ENCODE measurements at places on chromosomes 16 and 17.

DNA sequence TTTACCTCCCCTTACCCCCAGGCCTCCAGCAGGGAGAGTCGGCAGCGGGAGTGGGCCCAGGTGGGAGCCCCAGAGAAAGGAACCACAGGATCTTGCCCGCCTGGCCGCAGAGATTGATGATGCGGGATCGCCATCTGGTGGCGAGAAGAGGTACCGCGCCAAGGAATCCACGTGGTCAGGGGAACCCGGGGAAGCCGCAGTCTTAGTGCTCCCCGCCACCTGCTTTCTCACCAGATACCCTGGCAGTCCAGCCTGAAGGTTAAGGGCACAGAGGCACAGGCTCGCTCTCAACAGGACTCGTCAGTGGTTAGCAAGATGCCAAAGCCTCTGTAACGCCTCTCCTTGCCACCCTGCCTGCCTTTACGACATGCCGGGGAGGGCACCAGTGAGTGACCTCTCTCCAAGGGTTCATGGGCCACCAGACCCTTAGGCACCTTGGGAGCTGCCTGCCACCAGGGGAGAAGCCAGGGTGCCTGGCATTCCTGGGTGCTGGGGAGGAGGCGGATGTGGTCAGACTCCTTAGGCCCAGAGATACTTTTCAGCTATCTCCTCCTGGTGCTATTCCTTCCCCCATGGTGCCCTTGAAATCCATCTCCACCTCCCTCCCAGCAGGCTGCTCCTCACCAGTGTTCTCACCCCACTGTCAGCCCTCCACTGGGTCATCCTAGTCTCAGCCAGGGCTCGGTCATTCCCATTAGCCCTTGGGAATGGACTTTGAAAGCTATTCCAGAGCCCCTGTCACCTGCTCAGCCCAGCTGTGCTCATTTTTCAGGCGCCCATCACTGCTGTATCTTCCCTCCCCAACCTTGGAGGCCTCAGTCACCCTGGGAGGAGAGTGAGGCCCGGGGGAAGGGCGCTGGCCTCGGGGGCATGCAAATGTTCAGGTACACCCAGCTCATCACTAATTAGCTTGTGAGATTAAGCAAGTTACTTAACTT is 5.5 kb upstream of the RHBDF2 start:
- peak; percentile 84 for DNase-seq

DNA sequence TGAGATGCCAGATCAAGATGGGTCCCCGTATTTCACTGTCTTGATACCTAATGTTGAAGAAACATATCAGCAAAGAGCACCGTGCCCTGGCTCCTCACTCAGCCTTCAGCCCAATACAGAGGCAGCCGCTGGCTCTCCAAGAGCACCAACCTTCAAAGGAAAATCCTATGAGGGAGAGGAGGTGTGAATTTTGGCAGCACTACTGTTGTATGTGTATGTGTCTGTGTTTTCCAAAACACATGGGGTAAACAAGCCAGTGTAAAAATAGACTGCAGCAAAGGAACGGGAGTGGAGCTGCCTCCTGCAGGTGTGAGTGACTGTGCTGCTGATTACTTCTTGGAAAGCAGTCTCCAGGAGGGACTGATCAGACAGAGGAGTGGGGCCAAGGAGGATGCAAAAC is 194.0 kb upstream of the CDH5 start:
- peak; percentile 47 for DNase-seq

DNA sequence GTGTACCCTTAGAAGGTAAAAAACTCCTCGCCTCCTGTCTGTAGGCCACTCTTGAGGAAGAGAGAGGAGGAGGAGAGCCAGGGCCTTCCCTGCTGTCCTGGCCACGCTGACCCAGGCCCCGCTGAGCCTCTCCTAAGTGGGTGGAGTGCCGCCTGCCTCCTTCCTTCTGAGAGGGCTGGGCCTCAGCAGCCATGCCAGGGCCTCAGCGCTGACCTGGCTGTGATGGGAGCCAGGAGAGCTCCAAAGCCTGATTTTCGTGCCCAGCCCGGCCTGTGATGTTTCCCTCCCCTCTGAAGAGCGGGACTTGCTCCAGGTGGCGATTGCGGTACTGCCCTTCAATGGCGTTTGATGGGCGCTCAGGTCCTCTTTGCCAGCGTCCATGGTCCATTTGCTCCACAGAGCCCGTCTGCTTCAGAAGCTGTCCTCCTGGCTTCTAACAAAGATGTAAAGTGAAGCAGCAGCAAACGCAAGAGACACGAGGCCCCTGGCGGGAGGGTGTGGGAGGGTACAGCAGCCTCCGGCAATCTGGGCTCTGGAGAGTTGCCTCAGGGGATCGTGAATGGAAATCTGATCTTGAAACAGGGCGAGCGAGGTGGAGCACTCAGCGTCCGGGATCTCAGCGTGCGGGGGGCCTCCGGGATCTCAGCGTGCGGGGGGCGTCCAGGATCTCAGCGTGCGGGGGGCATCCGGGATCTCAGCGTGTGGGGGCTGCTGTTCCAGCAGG is 93.5 kb downstream of the NPIPB11 start:
- DNase-seq = peak; percentile 51

DNA sequence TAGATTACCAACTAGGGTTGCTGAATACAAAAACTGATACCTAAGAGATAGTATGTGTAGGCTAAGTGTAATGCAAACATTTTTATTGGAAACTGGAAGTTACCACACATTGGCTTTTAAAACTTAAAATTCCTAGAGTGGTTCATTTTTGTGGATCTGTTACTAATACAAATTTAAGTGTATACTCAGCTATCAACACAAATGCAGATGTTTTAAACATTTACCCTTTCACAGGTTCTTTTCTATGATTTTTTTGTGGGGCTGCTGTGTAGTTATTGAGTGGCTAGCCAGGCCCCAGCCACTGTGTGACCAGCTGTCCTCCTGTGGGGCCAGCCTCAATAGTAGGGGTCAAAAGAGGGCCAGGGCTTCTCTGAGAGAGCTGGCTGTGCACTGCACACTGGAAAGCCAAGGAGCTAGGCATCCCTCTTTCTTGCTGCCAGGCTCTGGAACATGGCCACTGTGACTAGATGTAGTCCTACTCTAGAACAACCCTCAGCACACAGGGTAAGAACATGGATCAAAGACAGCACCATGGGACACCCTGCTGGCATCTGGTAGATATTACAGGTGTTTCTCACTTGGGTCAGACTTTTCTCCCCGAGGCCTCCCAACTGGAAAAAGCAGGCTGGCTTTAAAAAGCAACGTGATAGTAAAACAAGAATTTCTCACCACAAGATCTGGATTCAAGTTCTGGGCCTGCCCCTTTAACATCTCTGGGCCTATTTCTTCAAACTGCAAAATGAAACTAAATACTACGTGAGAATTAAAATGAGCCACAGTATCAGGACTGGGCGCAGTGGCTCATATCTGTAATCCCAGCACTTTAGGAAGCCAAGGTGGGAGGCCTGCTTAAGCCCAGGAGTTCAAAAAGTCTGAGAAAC is 7.3 kb upstream of the VEZF1 start:
- DNase-seq = peak; percentile 78

GRCh38 chr17:16255481-16255921 is 38.5 kb downstream of the PIGL start:
- DNase-seq = peak; percentile 94

DNA sequence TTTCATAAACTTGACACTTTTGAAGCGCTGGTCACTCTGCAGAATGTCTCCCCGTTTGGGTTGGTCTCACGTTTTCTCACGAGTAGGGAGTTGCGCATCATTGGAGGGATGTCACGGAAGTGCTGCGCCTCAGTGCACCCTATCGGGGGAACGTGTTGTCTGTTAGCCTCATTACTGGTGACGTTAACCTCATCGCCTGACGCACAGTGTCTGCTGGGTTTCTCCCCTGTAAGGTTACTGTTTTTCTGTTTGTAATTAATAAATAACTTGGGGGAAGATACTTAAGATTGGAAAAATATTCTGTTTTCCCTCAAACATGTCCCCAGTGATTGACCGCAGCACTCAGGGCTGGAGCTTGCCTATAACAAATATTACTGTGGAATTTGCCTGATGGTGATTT is 26.7 kb downstream of the VAC14 start:
- DNase-seq = no peak

DNA sequence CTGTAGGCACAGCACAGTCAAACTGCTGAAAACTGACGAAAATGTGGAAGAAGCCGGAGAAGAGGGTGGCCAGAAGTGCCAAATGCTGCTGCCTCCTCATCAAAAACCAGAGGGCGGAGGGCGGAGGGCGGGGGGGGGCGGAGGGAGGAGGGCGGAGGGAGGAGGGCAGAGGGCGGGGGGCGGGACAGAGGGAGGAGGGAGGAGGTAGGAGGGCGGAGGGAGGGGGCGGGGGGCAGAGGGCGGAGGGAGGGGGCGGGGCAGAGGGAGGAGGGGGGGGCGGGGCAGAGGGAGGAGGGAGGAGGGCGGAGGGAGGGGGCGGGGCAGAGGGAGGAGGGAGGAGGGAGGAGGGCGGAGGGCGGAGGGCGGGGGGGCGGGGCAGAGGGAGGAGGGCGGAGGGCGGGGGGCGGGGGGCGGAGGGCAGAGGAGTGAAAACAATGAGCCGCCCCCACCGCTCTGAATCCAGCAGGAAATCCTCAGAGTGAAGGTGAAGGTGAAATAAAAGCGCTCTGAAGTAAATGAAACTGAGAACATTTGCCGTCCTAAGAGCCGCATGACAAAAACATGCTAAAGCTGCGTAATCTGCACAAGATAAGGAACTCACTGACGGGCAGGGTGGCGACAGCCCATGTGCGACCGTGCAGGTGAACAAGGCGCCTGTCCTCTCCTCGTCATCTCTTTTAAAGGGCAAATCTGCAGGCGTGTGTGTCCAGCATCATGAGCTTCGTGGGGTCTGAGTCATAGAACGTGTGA is 22.6 kb upstream of the CBFA2T3 start:
- DNase-seq = no peak

- peak; percentile 70 for DNase-seq
Measured at GRCh38 chr16:72277749-72278148, 105.8 kb upstream of the PMFBP1 start.

DNA sequence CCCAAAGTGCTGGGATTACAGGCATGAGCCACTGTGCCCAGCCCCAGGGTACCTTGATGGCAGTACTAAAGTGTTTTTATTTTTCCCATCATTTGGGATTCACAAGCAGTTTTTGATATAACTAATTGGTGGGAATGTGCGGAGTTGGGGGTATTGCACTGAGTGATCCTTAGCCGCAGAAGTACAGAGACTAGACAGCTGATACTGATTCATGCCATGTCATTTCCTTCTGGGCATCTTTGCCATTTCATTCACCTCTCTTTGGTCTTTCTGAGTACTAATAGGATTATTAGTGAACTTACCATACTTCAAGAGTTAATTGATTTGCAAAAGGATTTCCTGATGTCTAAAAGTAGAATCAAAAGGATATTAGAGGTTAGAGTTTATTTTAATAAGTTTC is 9.7 kb downstream of the NMT1 start:
- DNase-seq = no peak

DNA sequence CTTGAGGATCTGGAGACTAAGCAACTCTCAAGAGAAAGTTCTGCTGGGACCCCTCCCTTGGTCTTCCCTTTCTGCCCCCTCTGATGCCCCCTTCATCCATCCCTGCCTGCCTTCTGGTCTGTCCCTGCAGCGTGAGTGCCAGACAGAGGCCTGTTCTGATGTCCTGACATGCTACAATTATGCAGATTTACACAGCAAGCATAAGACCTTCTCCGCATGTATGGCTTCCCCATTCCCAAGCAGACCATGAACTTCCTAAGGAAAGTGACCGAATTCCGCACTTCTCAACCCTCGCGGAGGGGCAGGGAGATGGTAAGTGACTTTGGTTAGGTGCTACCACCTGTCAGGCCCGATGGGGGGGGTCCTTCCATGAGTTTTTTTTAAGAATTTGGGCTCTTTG is 150.1 kb upstream of the SDK2 start:
- DNase-seq = no peak

GRCh38 chr16:23924128-23924527 is 88.3 kb downstream of the PRKCB start:
- no peak for DNase-seq

DNA sequence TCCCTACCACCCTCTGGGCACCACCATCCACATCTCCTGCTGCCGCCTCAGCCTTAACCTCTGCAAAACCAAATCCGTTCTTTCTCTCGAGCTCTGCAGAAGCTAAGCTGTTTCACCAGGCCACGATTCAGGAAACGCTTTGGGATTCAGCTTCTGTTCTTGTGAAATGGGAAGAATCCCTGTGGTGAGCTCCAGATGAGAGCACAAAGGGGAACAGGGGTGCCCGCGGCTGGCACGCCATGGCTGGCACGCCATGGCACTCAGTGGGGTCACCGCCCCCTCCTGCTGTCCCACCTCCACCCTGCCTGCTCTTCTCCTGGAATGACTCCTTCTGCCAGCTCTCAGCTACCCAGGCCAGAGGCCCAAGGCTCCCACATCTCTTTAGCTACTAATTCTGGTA is 5.7 kb downstream of the QPRT start:
- DNase-seq = no peak
